ENCODE measurements at places on chromosomes 1 and 21.

DNA sequence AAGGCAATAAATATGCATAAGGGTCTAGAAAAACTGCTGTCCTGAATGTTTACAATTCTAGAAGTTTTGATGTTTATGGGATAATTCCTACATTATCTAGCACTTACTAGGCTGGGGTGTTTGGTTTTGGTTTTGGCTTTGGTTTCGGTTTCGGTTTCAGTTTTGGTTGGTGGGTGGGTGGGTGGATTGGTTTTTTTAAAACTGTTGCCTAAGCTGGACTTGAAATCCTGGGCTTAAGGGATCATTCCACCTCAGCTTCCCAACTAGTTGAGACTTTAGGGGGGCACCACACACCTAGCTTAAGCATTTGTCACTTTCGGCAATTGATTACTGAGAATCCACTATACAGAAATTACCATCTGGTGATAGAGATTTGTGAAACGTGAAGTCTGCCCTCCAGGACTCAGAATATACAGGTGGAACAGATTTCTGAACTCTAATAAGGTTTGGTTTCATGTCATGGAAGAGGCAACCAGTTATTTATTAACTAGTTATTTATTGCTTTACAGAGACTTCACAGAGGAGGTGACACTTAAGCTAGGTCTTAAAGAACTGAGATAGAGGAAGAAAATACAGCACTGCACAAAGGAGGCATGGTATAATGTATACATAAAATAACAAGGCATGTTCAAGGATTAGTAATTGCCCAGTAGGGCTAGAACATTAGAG, 69.6 kb downstream of the PIK3R3 start:
- peak; percentile 16 for DNase-seq

GRCh38 chr1:204194080-204194479, 2.2 kb downstream of the KISS1 start:
- DNase-seq = no peak

DNA sequence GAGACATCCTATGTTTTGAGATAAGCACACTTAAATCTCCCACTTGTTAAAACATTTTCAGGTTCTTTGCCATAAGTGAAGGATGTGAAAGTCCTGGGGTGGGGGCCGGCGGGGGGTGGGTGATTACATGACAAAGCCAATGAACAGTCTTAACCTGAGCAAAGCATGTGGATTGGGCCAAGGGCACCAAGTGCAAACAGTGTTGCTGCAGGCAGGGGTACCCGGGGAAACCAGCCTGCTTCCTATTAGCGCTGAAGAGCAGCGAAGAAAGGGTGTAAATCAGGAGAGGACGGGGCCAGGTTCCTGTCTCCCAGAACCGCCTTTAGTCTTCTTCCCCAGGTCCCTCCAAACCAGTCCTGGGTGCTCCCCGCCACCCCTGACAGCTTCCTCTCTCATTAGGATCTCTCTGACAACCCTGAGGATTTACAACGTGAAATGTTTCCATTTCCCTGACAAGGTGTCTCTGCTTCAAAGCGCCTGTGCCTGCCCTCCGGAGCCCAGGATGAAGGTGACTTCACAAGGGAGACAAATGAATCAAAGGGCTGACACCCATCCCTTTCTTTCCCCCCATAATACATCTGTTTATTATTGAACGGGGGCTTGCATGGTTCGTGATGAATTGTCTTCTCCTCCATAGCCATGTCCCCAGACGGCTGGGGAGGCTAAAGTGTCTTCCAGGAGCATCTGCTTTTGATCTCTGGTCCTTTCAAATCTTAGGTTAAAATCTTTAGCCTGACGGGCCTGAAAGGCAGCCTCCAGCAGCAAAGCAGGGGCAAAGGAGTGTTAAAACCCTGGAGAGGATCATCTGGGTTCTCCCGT, 109.5 kb downstream of the TRABD2B start:
- DNase-seq = no peak

DNA sequence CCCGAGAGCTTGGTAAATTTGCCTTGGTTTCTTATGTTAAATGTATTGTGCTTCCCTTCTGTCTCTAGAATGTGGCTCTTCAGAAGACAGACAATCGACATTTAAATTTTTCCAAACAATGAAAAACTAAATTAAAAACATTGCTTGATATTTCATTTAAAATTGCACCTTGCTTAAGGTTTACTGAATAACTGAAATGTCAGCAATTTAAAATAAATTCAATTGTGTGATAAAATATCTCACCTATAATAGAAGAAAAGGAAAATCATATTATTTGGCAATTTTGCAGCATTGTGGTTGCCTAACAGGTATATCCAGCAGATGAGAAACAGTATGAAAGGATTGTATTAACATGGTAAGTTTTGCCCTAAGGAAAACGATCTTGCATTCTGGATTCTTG, 56.5 kb downstream of the MAP3K21 start:
- DNase-seq = no peak

DNA sequence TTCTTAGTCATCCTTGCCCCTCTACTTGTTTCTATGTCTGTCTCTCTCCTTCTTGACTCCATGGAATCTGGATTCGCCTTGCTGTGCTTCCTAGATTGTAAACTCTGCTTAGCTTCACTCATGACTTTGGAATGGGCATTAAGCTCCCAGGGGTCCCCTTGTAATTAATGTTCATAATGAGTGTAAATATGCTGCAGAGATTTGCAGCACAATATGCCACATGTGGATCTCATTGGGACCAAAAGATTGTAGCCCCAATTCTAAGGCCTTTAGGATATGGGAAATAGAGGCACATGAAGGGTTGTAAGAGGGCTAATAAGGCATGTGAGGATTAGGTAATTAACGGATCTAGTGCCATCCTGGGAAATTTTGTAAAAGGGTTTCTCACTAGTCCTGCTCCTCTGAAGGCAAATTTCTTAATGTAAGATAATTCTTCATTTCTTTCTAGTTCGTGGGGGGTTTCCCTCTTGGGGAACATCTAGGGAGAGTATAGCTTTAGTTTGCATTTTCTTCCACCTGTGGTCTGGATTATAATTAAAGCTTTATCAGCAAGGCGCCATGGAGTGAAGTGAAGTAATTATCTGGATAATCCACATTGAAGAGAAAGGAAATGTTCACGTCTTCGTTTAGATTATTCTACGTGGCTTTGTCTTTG, 659.2 kb upstream of the PLXNA2 start:
- no peak for DNase-seq

DNA sequence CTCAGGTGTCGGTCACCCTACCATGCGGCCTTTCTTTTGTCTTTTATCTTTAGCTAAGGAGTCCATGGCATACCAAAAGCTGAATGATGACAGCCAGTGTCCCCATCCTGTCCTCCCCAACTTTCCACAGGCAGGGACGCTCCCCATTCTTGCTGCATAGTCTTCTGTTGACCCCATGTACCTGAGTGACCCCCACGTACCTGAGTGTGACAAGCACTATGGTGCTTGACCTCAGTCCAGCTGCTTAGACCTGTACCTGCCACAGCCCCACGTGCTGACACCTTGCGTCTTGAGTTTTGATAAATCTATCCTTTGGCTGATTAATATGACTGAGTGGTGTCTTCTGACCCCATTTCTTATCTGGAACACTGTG, 26.9 kb downstream of the SKI start:
- DNase-seq = no peak

- no peak for DNase-seq
These were observed 79.5 kb downstream of the SMYD3 start for GRCh38 chr1:246427611-246428010.

- DNase-seq = no peak
These were observed 39.2 kb downstream of the PRMT6 start for GRCh38 chr1:107095647-107096046.

GRCh38 chr1:53296117-53296749, 31.6 kb downstream of the LRP8 start:
- no peak for DNase-seq

- no peak for DNase-seq
These were observed 8.5 kb downstream of the PDZK1IP1 start for GRCh38 chr1:47181095-47181954.

- no peak for DNase-seq
These were observed 497.6 kb downstream of the PLPP3 start for GRCh38 chr1:56081736-56082135.

DNA sequence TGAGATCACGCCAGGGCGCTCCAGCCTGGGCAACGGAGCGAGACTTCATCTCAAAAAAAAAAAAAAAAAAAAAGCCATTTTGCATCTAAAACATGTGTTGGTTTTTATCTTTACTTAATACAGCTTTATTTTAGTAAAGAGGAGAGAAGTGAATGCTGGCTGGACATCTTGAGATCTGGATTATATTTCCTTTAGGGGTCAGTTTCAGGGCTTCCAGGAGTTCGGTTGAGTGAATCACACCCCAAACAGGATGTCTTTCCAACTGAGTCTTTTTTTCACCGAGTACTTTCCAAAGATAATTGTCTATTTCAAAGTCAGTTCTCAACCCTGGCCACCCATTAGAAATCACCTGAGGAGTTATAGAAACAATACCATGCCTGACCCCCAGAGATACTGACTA, 16.6 kb upstream of the IPP start:
- no peak for DNase-seq

DNA sequence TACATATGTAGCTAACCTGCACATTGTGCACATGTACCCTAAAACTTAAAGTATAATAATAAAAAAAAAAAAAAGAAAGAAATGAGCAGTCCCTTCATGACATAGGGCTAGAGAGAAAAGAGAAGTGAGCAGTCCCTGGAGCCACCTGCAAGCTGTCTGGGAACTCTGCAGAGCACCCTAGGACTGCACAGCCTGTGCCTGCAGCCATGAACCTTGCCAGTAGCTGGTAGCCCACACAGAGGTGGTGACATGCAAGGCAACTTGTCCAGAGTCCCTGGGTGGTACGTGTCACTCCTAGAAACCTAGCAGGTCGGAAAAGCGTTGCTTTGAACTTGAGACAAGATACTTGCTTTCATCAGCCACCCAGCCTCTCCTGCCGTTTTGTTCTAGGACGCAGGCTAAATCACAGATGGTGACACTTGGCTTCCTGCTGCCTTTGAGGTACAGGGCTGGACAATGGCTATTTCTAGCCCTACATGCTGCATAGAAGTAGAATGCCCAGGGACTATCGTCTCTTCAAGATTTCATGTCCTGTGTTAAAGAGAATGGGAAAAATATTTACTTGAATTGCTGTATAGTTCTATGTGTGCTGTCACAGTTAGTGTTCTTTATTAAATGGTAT, 260.9 kb downstream of the LTN1 start:
- no peak for DNase-seq

DNA sequence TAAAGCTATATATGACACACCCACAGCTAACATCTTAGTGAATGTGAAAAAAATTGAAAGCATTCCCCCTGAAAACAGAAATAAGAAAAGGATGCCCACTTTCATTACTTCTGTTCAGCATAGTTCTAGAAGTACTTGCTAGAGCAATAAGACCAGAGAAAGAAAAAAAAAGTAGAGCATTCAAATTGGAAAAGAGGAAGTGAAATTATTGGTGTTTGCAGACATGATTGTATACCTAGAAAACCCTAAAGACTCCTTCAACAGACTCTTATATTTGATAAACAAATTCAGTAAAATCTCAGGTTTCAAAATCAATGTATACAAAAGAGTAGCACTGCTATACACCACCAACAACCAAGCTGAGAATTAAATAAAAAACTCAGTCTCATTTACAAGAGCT, 1461.0 kb downstream of the AMY1C start:
- DNase-seq = no peak

DNA sequence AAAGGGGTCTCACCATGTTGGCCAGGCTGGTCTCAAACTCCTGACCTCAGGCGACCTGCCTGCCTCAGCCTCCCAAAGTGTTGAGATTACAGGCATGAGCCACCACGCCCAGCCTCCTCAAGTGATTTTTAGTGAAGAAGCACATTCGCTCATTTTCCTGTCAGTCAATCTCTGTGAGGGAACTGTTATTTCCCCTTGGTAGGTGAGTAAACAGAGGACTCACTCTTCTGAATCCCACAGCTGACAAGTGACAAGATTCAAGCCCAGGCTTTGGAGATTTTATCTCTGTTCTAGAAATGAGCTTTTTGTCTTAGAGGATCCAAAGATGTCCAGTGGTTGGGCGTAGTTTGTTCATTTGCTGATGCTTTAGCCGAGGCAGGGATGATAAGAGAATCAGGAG, 43.9 kb upstream of the TACSTD2 start:
- DNase-seq = no peak

DNA sequence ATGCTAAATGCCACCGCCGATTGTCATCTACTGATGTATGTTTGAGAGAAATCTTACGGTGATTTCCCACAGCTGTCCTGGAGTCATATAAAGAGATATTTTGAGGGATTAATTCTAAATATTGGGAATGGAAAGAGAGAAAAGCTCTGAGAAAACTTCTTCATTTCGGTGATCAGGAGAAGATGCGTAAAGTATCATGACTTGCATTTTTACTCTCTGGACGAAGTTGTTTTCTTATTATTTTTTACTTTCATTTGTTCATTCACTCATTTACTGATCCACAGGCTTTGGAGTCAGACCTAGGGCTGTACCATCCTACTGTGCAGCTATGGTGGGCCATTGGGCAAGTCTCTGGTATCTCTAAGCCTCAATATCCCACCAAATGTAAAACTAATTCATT, 58.4 kb upstream of the RUNX1 start:
- DNase-seq = no peak

GRCh38 chr1:183081402-183082120, 58.3 kb downstream of the LAMC1 start:
- DNase-seq = no peak

- DNase-seq = no peak
These were observed 74.2 kb downstream of the SIM2 start for GRCh38 chr21:36773117-36773516.

- DNase-seq = no peak
These were observed 77.7 kb downstream of the RHOU start for GRCh38 chr1:228812961-228813360.

- DNase-seq = no peak
These were observed 8.9 kb downstream of the P3H1 start for GRCh38 chr1:42757892-42758275.

DNA sequence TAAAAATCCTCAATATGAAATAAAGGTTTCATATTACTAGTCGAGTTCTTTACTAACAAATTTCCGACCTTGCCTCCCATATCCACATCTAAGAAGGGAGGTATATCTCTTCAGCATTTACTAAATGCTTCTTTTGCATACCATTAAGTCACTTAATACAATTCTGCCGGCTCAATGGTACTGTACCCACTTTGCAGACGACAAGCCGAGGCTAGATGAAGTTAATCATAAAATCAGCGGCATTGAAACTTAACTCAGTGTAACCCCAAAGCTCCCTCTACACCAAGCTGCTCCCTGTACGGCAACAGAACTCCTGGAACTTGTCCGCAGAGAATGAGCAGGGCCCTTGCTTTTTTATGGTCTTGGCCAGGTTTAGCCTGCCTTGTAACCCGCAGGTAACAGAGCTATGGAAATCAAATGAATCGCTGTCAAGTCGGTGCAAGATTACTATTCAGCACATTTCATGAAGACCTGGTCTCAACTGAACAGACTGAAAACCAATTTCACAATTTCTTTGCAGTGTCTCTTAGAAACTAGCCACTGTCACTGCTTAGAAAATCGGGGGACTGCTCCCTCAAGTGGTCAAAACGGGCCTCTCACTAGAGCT, 738 bp downstream of the INTS7 start:
- DNase-seq = no peak
